Femur (tissue), 1 donor: ENCODE measurements at places on chromosomes 1 and 21.
A peak's percentile ranks its signal among the peaks of the same experiment; 100 is the strongest.

DNA sequence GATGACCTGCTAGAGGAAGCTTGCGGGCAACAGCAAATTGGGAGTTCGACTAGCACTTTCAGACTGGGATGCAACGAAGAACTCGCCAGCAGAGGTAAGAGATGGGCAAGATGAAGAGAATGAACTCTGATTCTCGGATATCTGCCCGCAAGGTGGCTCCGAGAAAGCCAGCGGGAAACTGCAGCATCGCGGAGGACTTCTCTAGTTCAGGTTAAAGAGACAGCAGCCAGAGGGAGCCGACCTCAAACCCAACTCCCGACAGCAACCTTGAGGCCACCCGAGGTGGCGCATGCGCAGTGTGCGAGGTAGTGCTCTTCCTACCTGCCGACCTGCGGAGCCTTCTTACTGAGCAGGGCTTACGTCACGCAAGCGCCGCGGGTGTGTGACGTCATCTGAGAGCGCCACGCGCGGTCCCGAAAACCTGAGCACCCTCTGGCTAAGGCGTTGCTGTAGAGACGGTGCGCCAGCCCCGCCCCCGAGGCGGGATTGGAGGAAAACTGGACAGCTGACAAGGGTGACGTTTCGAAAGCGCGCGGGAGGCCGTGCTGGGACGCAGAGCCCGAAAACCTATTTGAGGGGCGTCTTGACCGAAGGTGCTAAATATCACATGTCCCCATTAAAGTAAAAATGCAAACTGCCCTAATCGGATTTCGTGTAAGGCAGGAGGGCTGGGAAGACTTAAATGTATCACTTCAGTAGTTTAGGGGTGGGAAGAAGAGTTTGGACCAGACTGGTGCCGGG lies 110.5 kb upstream of the SLC25A33 start:
- peak; percentile 99 for DNase-seq

DNA sequence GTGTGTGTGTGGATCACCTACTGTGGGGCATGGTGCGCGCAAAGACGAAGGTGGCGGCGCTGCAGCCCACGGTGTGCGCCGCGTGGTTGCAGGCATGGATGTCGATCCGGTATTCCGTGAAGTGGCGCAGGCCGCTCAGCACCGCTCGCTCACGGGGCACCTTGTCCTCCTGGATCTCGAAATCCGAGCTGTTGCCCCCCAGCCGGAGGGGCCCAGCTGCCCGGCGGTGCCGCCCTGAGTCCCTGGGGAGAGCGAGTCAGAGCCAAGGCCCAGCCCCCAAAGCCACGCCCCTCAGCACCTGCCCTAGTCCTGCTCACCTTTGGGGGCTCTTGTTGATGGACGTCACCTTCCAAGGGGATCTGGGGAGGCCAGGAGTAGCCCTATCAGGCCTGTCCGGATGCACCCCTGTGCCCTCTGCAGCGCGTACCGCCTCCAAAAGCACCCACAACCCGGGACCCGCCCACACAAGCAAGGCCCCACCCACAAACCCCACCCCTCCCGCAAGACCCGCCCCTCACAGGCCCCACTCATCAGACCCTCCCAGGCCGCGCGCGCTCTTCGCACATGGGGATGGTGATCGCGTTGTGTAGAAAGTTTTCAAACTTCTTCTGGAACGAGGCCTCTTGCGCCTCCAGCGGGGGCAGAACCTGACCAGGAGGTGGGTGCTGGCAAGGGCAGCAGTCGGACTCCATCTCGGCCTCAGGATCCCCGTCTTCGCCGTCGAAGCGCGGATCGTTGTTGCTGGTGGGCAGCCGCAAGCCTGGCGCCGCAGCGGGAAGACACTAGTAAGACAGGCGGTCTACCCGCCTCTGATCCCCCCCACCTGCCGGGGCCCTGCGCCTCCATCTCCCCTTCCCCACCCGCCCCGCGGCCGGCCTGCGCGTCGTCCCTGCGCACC lies 13.6 kb downstream of the INSRR start:
- no peak for DNase-seq

GRCh38 chr1:154446292-154446691 lies 41.1 kb downstream of the IL6R start:
- no peak for DNase-seq

DNA sequence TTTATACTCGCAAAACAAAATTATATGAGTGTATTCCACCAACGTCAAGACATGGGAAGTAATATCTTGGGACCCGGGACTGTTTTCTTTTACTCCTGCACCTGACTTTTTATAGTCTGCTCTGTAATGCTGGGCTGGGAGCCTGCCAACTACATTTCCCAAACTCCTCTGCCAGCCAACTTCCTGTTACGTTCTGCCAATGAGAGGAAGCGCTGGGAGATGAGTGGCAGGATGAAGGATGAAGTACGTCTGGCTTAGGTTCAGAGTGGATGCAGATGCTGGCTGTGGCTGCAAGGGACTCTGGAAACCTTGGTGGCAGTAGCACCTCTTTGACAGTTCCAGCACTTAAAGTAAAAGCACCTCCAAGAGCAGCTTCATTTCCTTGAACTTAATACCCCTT lies 59.6 kb downstream of the USP24 start:
- DNase-seq = peak; percentile 28

DNA sequence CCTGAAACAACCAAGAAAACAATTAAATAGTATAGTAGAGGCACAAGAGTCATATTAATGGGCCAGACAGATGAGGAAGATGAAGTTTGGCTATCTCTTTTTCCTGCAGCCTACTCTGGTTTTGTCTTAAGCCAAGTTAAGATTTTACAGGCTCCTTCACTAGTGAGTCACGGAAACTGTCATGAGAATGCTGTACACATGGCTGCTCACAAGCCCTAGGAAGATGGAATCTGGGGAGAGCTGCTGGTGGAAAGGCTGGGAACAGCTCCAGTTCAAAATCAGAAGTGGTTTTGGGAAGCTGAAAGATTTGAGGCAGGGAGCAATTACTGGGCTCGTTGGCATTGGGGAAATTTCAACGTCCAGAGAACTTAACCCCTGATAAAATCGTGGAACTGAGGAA lies 46.4 kb upstream of the S1PR1 start:
- peak; percentile 29 for DNase-seq

- DNase-seq = no peak
Observed at GRCh38 chr1:186497651-186498050, 36.7 kb upstream of the PDC start.

DNA sequence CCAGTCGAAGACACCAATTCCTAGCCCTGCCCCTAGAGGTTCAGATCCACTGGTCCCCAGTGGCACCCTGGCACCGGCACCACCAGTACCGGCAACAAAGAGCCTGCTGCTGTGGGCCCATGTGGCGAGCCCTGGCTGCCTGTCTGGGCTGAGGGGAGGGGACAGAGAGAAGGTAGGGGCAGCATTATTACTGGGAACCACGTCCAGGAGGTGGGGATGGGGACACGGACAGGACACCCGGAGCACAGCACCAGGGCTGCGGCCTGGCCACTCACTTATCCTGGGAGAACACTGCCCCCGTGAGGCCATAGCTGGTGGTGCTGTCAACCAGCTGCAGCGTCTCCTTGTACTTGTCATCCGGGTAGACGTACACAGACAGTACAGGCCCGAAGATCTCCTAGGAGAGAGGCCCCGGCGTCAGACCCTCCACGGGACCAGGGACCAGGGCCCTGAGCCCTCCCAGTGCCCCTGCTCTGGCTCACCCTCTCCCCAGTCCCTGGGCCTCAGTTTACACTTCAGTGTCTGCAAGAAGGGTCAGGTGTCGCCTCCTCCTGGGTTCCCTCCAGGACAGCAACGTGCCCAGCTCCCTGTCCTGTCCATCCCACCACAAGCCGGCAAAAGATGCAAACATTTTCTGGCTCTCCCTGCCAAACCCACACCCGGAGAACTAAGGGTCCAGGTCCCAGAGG lies 15.8 kb upstream of the TAS1R2 start:
- DNase-seq = peak; percentile 90

DNA sequence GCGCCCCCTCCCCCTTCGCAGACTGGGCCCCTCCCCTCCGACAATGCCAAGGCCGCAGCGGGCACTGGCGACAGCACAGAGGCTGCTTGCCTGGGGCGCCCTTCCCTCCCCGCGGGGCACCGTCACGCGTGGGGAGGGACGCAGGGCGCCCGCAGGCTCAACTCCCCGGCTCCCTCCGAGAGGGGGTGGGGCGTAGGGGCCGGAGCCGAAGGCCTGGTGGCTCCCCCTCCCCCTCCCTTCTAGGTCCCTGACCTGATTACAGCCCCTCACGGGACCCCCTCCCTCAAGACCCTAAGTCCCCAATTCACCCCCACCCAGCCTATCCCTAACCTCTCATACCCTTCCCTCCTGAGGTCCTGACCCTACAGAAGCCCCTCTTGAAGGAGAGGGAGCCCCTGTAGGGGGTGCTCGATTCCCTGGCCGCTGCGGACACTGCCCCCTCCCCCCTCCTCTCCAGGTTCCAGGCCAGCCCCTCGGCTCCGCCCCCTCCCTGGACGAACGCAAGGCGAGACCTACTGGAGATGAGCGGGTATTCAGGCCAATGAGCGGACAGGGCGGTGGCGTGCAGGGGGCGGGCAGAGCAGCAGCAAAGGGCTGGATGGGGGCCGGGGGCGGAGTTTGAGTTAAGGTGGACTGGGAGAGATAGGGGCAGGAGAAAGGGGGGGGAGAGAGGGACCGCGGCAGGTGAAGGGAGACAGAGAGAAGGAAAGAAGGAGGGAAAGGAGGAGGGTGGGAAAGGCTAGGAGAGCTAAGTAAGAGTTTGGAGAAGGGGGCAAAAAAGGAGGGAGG lies 733 bp upstream of the ZBTB7B start:
- peak; percentile 100 for DNase-seq

DNA sequence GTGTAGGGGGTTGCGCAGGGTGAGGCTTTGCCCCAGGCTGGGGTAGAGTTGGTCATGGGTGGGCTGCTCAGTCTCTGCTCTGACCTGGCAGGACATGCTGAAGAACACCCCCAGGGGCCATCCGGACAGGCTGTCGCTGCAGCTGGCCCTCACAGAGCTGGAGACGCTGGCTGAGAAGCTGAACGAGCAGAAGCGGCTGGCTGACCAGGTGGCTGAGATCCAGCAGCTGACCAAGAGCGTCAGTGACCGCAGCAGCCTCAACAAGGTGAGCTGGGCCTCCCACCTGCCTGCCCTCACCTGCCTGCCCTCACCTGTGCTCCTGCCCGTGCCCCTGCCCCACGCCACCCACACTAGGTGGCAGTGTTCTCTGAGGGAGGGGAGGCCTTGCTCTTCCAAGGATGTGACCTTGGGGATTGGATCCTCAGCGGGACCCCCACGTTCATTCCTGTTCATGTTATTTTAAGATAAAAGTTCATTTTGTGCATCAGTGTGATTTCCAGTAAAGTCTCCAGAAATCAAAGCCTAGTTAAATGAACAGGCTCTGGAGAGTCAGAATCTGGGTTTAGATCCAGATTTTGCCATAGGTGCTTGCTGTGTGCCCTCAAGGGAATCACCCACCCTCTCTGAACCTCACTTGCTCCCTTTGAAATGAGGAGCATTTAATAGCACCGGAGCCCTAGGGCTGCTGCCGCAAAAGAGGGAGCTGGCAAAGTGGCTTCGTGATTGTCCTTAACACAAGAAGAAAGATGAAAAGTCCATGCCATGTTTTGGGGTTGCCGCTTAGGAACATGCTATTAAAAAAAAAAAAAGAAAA lies 87.9 kb downstream of the ARHGEF10L start:
- DNase-seq = no peak

DNA sequence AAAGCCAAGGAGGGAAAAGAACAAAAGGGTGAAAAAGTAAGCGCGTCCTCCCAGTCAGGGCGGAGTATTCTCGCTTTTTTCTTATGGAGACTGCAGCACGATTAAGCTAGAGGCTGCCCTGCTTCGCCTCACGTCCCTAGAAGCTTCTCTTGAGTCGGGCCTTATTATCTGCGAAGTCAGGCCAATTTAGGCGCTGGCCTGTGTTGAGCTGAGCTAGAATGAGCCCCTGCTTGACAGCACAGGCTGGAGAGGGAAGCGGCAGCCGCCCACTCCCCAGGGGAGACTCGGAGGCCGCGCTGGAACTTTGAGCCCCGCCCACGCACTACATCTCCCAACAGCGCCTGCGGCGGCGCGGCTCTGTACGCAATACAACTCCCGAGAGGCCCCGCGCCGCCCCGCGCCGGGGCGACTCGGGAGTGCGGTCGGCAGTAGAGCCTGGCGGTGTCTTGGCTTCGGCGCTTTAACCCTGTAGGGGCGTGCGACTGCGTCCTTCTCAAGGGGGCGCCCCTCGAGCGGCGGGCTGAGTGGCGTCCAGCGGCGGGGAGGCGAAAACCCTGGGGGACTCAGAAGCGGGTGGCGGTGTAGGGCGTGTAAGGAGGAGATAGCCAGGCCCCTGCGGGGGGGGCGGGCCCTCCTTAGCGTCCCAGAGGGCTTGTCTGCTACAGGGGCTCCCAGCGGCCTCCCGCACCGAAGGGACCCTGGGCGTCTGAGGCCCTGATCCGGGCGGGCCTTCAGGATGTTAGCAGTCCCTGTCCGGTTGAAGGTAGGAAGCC lies 888 bp downstream of the ZNF436 start:
- DNase-seq = peak; percentile 94

GRCh38 chr1:225407755-225408154 lies 20.1 kb downstream of the LBR start:
- DNase-seq = no peak
